ENCODE measurements at places on chromosomes 3 and 15.

GRCh38 chr3:183427876-183428446 is 458 bp downstream of the MCF2L2 start:
- peak; percentile 21 for DNase-seq

DNA sequence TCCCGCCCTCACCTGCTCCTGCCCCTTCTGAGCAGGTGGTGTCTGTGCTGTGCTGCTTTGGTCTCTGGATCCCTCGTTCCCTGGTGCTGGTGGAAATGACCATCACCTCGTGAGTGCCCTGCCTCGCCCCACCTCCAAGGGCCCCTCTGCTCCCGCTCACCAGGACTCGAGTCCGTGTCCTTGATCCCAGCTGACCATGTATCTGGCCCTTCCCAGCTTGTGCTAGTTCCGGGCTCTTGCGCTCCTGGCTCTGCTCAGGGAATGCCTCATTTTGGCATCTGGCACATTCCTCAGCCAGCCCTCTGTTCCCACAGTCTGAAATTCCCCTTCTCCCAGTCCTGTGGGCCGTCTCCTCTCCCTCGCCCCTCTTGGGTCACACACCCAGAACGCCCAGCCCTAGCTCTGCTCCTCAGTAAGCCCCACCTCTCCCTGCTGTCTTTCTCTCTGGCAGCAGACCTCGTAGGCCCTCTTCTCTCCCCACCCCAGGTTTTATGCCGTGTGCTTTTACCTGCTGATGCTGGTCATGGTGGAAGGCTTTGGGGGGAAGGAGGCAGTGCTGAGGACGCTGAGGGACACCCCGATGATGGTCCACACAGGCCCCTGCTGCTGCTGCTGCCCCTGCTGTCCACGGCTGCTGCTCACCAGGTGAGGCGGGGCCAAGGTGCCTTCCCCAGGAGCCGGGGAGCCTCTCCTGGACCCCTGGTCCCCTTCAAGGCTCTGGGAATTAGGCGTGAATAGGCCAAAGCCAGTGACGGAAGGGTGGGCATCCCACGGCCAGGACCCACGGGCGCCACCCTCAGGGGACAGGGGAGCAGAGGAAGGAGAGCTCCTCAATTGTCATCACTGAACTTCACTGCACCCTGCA is 11.5 kb downstream of the SLC51A start:
- no peak for DNase-seq

DNA sequence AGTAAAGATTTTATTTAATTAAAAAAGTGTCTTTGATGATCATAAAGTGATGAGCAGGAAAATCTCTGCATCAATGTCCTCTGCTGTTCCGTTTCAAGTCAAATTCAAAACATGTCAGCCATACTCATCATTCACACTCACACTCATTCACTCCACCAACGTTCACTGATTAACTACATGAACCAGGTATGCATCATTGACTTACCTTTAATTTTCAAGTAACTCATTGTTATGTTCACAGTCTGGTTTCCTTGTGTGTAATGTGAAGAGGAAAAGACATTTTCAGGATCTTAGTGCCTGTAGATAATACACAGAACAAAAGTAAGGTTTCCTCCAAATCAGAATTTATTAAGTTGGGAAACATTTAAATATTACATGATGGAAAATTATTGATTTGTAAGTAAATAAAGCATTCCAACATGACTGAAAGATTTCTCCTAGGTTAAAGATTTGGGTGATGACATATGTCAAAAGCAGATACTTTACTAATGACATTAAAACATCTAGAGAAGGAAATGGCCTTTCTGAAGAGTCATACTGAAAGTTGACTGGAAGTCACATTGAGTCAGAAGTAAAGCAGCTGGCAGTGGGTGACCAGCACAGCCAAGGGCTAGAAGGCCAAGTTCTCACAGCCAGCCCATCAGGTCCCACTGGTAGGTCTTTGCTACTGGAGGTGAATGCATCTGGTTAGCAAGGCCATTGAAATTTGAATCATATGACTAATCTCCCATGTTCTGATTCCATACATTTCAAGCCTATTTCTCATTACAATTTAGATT is 251.9 kb downstream of the CDIN1 start:
- DNase-seq = no peak

DNA sequence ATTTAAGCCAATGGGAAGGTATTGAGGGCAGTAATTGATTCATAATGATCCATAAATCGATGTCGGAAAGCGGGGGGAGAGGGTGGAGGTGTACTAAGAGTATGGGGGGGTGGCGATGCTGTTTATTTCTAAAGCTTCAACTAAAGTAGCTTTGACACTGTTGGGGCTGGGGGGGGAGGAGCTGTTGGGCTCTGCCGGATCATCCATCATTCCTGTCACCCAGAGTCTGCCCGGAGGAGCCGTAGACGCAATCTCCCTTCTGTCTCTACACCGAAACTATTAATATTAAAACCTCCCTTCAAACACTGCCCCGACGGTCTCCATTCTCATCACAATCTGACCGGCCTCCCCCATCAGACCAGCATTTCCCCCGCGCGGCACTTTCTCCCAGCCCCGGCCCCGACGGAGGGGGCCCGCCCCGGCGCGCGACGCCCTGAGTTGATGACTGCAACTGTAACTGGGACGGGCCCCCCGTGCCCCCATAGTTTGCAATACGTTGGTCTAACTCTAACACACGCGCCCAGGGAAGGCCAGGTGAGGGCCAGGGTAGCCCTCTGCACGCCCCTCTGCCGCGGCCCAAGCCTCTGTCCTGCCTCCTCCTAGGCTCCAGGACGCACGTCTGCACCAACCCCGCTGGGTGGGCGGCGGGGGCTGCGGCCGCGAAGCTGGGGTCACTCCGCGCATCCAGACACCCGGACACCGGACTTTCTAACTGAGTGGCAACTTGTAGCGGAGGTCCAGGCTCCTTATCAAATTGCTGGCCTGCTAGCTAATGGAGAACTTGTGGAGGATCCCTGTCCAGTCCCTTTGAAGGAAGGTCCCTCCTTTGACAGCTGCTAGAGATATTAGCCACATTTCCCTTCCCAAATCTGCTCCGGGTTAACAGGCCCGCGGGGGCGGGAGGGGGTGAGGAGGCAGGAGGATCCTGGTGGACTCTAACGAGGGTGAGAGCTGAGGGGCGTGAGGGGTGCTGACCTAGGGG is 212.0 kb downstream of the MEIS2 start:
- no peak for DNase-seq

- DNase-seq = no peak
Observed at GRCh38 chr3:134366221-134366927, 7.9 kb downstream of the AMOTL2 start.

GRCh38 chr3:151437906-151438305 is 23.0 kb downstream of the IGSF10 start:
- no peak for DNase-seq

- DNase-seq = peak; percentile 18
Observed at GRCh38 chr15:58771621-58772250, 634 bp downstream of the MINDY2 start.

- DNase-seq = no peak
Observed at GRCh38 chr3:72161881-72162595, 377.1 kb upstream of the PROK2 start.
